ENCODE measurements at places on chromosomes 2 and 18. TPM values are rescaled to one million over a fixed set of nuclear protein-coding genes. Genes with fewer than 3 reads are reported as not detected.

GCG gene
- not detected for total RNA-seq

GAREM1 gene
- total RNA-seq = 7.5 TPM

DPYSL5 gene
- not detected for total RNA-seq

SLC9A4 gene
- total RNA-seq = not detected

AKAIN1 gene
- not detected for total RNA-seq

CDH19 gene
- 0.65 TPM for total RNA-seq

TCF23 gene
- 0.05 TPM for total RNA-seq

TCF4 gene
- 15.3 TPM for total RNA-seq

IL1RN gene
- total RNA-seq = 3.9 TPM

DYNAP gene
- total RNA-seq = not detected

HOXD12 gene
- not detected for total RNA-seq

RSAD2 gene
- 15.9 TPM for total RNA-seq

DCC gene
- total RNA-seq = not detected

SPDYA gene
- total RNA-seq = 0.14 TPM

SLC11A1 gene
- 23.0 TPM for total RNA-seq

PSD4 gene
- total RNA-seq = 38.1 TPM

ATG4B gene
- total RNA-seq = 31.0 TPM

MARCHF7 gene
- 57.6 TPM for total RNA-seq

CREG2 gene
- not detected for total RNA-seq

ASB18 gene
- not detected for total RNA-seq

ABCG5 gene
- 15.4 TPM for total RNA-seq

TXNDC2 gene
- total RNA-seq = 0.09 TPM

PRKAG3 gene
- not detected for total RNA-seq

Data from liver (tissue), 10 donors.